ENCODE measurements at places on chromosomes 5 and 9. TPM values are rescaled to one million over a fixed set of nuclear protein-coding genes. Genes with fewer than 3 reads are reported as not detected.

DNA sequence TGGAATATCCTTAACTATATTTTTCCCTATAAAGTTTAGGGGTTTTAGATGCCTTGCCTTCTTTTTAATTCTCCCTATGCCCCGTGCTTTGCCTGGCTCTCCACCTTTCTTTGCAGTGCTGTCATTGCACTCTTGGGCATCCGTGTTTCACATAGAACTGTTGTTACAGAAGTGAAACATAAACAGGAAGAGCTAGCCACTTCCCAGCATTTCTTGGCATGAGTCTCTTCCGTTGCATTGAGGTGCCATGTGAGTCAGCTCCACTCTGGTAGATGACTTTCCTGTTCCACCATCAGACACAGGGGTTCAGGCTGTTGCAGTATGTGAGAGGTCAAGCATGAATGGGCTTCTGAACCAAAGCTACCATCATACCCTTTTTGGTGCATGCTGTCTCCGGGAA, 73.4 kb downstream of the ANGPTL2 start:
- DNase-seq = peak; percentile 97

GRCh38 chr9:122930541-122931225, 629 bp downstream of the ZBTB26 start:
- no peak for DNase-seq

- DNase-seq = no peak
Observed at GRCh38 chr9:127586096-127586495, 26.0 kb upstream of the STXBP1 start.

GRCh38 chr5:178557416-178557815, 32.8 kb downstream of the COL23A1 start:
- no peak for DNase-seq

F2RL1 gene
- total RNA-seq = 125 TPM

ZNF883 gene
- 8.1 TPM for total RNA-seq

Data from M059J (cell line).